Immature natural killer cell (primary cell): ENCODE measurements at places on chromosomes 6 and 20. TPM values are rescaled to one million over a fixed set of nuclear protein-coding genes. Genes with fewer than 3 reads are reported as not detected.
A peak's percentile ranks its signal among the peaks of the same experiment; 100 is the strongest.

The BLOC1S5 gene
- 42.9 TPM for polyA plus RNA-seq

GRCh38 chr6:75024828-75025227 is 181.0 kb downstream of the COL12A1 start:
- H3K27ac ChIP-seq = no peak overlapping the region
- H3K36me3 ChIP-seq = no peaks in the 10 kb centered on the region
- DNase-seq = no peak
- no peaks in the 10 kb centered on the region for H3K4me1 ChIP-seq
- no peak overlapping the region for H3K4me3 ChIP-seq

DNA sequence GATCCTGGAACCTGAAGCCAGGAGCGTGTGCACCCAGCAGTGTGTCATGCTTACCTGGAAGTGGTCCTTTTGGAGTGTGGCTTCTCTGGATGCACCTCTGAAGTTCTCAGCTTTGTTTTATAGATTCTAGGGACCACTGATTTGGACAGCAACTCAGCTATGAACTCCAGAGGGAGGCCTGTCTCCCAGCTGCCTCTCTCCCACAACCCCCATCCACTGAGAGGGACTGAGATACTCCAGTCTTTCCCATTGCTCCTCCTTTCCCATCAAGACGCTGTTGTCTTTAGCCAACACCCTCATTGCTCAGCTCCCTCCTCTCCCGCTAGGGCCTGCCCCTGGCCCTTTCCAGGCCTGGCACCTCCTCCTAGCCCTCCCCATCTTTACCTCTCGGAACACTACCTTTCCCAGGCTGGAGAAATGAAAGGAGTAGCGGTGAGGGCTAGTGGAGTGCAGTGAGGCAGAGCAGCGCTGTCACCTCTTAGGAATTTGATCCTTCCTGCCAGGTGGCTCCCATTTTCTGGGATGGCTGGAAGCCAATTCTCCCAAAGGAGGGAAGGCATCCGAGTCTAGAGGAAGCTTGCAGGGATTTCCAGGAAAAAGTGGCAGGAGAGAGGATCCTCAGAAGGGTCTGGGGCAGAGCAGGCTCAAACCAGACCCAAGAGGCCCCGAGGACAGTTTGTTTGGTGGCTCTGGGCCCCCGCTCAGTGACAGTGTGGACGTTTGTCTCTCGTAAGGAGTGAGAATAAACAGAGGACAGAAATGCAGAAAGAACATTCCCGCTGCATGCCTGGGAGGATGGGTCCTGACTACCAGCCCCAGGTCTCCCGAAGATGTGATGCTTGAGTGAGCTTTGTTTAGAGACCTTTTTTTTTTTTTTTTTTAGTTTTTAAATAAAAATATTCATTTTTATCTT is at the start of gene LRRN4:
Gene LRRN4, minus strand, starts transcription at position 285 of the 913 bp plus-strand sequence. CDS start 1,261 bp downstream, outside the sequence.
- H3K36me3 ChIP-seq = peaks cover 4% of the 10 kb centered on the region
- H3K4me3 ChIP-seq = no peak within 1 kb of the TSS

DNA sequence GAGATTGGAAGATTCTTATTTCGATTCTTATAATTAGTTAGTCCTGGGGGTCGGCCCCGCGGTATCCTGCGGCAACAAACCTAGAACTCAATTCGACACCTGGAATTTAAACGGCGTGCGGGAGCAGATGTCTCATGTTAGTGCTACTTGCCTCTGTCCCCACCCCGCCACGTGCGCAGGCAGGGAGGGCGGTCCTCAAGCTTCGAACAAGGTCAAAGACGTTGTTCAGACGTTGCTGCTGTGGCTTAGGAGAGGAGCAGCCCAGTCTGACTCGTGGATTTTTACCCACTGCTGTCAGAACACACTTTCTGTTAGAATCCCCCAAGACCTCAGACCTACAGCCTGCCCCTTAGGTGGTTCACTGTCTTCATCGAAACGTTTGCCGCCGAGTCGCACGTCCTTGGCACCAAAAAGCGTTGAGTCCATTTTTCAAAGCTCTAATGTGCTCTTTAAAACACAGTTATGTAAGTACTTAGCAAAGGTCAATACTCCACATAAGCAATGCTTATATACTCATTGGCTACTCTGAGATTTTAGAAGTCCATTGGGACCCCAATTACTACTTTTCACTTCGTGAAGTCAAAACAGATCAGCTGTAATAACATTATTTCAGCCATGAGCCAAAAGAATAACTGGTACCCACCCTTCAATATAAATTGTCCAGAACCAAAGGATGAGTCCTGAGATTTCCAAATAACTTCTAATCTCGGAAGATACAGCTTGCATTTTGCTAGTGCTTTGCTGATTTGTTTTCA is 2.7 kb upstream of the C6orf62 start:
- peaks cover 31% of the 10 kb centered on the region for H3K27me3 ChIP-seq
- peak overlapping the region; percentile 98 for H3K27ac ChIP-seq
- DNase-seq = no peak
- peaks cover 39% of the 10 kb centered on the region for H3K4me1 ChIP-seq
- peak overlapping the region; percentile 95 for H3K4me3 ChIP-seq

DNA sequence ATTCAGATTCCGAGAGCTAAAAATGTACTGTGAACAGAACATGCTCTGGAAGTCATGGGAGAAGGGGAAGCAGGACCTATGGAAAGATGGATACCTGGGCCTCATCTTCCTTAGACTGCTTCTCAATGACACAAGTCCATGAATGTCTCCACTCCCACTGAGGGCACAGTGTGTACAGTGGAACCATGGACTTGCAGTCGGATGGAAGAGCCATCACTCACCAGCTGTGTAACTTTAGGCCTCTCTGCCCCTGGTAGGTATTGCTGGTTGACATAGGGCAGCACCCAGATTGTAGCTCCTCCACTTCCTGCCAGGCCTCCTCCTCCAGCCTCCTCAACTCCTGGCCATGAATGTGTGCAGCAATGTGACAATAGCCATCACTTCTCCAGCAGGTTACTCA is 52.5 kb downstream of the MAFB start:
- DNase-seq = no peak
- no peaks in the 10 kb centered on the region for H3K4me1 ChIP-seq
- H3K4me3 ChIP-seq = no peak overlapping the region

The BANF2 gene
- polyA plus RNA-seq = not detected

GRCh38 chr20:62624719-62625453 is 17.4 kb upstream of the SLCO4A1 start:
- DNase-seq = no peak
- H3K36me3 ChIP-seq = no peaks in the 10 kb centered on the region
- no peak overlapping the region for H3K4me3 ChIP-seq
- H3K27me3 ChIP-seq = no peaks in the 10 kb centered on the region
- peaks cover 17% of the 10 kb centered on the region for H3K4me1 ChIP-seq

DNA sequence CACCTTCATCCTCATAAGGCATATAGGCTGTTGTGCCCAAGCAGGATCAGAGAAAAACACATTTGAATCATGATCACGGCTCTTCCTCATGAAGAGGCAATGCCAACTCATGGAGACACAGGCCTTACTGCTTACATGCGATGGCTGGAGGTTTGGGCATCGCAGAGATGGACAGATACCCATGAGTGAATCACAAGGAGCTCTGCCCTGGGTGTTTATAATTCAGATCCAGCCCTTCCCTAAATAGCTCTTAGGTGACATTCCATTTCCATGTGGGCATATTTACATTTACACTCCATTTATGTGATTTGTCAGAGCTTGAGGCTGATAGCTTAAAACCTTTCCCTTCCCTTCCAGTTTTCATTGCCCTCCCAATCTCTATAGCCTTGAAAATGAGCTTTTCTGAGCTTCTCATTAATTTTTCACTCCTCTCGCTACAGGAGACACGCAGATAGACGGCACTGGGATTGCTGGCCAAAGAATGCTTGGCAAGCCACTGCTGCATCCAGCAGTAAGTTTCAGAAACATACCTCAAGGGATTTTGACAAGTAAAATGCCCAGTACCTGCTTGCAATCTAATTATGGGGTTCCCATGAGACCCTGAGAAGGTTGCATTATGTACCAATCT is 249.1 kb downstream of the TBC1D7 start:
- no peaks in the 10 kb centered on the region for H3K36me3 ChIP-seq
- no peak overlapping the region for H3K27ac ChIP-seq
- DNase-seq = no peak
- H3K4me1 ChIP-seq = no peaks in the 10 kb centered on the region
- peaks cover 2% of the 10 kb centered on the region for H3K27me3 ChIP-seq

DNA sequence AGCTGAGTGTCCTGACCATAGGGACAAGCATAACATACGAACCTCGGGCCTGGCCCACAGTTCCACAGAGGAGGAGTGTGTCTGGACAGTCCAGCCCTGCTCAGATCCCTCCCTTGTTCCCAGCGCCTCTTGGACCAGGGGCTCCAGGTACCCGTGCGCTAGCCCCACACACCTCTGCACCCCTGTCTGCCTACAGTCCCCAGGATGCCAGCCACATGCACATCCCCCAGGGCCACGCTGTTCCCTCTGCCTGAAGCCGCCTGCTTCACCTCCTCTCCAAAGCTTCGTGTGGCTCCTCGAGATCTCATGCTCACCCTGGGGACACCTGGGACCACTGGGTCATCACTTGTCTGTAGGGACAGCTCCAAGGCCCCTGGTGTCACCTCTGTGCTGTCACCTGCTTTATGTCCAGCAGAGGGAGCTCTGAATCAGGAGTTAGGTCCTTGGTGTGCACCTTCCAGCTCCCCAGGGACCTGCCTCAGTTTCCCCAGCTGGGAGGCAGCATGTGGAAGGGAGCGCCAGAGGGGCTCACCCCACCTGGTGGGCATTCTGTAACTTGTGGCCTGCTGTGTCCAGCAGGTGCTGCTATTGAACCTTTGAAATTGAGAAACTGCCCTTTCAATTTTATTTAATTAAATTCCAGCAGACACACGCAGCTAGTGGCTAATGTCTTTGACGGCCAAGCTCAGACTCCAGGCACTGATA is 7.3 kb upstream of the YTHDF1 start:
- H3K27ac ChIP-seq = no peak overlapping the region
- H3K4me3 ChIP-seq = no peak overlapping the region
- H3K27me3 ChIP-seq = no peaks in the 10 kb centered on the region
- H3K36me3 ChIP-seq = no peaks in the 10 kb centered on the region

GRCh38 chr20:24816431-24816830 is 132.6 kb upstream of the CST7 start:
- H3K27me3 ChIP-seq = no peaks in the 10 kb centered on the region
- no peaks in the 10 kb centered on the region for H3K4me1 ChIP-seq
- H3K27ac ChIP-seq = no peak overlapping the region
- no peak for DNase-seq
- no peak overlapping the region for H3K4me3 ChIP-seq
